ENCODE measurements at places on chromosomes 13 and 19.

GRCh38 chr13:67614579-67614978 lies 384.4 kb upstream of the PCDH9 start:
- no peak for DNase-seq

DNA sequence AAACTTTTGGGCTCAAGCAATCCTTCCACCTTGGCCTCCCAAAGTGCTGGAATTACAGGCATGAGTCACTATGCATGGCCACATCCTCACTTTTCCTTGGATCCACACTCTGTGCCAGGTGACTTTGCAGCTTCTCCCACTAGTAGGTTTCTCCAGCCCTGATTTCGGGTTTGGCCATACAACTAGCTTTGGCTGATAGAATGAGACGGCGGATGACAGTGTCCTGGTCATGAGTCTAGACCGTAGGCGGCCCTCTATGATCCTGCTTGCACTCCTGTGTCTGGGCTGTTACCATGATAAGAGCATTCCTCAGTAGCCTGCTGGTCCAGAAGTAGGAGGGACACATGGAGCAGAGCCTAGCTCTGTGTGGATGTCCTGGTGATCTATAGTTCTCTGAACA lies 112.5 kb upstream of the KL start:
- DNase-seq = no peak

DNA sequence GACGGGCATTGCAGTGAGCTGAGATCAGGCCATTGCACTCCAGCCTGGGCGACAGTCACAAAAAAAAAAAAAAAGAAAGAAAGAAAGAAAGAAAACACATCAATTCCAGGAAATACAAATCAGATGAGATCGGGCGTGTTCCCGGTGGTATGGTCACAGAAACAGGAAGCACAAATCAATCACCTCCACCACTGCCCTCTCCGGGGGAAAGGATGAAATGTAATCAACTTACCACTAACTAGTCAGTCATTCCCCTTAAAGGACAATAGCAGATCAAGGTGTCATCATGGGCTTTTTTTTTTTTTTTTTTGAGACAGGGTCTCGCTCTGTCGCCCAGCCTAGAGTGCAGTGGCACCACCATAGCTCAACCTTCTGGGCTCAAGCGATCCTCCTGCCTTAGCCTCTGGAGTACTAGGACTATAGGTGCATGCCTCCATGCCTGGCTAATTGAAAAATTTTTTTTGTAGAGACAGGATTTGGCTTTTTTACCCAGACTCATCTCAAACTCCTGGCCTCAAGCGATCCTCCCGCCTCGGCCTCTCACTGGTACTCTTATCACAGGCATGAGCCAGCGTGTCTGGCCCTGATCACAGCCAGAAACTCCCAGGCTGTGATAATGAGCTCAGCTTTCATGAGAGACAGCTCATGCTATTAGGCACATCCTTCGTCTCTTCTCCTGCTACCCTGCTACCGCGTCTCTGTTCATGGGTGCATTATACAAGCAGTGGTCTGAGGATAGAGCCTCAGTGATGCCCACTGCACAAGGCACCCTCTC lies 6.8 kb upstream of the DPRX start:
- no peak for DNase-seq

GRCh38 chr13:26786651-26787295 lies 26.2 kb upstream of the GPR12 start:
- no peak for DNase-seq

GRCh38 chr13:69292789-69293425 lies 814.7 kb upstream of the ATXN8OS start:
- DNase-seq = no peak

GRCh38 chr13:43786766-43787517 lies at the start of gene ENOX1:
ENOX1 (minus strand) TSS chr13:43786972.
- DNase-seq = no peak

- DNase-seq = no peak
Observed at GRCh38 chr13:42892760-42893159, 99.3 kb downstream of the EPSTI1 start.

GRCh38 chr13:95005300-95005699 lies 293.0 kb upstream of the SOX21 start:
- DNase-seq = no peak

- no peak for DNase-seq
Observed at GRCh38 chr13:41579881-41580280, 122.5 kb downstream of the RGCC start.

- no peak for DNase-seq
Observed at GRCh38 chr19:10412257-10412977, 7.9 kb upstream of the PDE4A start.

- DNase-seq = no peak
Observed at GRCh38 chr19:18098891-18099622, 1.5 kb downstream of the MAST3 start.

- no peak for DNase-seq
Observed at GRCh38 chr13:111577956-111578605, 257.6 kb downstream of the TEX29 start.

DNA sequence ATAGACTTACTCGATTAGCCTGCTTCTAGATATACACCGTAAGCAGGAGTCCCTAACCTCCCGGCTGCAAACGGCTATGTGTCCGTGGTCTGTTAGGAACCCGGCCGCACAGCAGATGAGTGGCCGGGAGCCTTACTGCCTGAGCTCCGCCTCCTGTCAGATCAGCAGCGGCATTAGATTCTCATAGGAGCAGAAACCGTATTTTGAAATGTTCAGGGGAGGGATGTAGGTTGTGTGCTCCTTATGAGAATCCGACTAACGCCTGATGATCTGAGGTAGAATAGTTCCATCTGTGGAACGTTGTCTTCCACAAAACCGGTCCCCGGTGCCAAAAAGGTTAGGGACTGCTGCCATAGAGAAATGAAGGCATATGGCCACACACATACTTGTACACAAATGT lies 1491.9 kb downstream of the SLITRK5 start:
- no peak for DNase-seq

DNA sequence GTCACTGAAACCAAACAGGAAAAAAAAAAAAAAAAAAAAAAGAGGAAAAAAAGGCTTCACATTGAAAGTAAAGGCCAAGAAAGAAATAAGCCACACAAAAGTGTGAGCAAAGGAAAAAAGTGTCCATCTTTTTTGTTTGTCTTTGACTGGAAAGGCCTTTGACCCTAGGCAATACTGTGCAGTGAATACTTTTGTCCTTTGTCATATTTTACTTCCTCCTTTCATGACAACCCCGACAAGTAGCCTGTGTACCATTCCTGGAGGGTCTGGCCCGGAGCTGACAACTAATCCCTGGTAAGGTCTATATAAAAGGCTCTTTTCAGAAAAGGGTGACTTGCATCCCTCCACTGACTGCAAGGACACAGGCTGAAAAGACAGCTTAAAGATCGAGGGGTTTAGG lies 12.9 kb upstream of the MICU2 start:
- DNase-seq = no peak

DNA sequence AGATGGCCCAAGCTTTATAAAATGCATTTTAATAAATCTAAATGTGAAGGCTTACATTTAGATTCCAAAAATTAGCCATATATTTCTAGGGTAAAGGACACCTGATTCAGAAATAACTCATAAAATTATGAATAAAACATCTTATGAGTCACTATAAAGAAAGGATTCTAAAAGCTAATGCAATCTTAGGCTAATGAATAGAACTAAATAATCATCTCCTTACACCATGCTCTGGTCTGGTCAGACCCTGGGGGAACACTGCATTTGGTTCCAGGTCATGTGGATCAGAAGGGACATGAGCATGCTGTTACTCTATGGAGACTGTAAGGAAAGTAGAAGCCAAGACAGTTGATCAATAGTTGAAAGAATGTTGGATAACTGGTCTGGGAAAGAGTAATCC lies 370.4 kb downstream of the NDFIP2 start:
- DNase-seq = no peak

- DNase-seq = no peak
Observed at GRCh38 chr13:114313061-114313860, 1.0 kb upstream of the CHAMP1 start.

- no peak for DNase-seq
Observed at GRCh38 chr19:45597425-45598111, 4.4 kb downstream of the GPR4 start.

GRCh38 chr19:55447421-55448174 lies 4.5 kb upstream of the SHISA7 start:
- DNase-seq = no peak

- no peak for DNase-seq
Observed at GRCh38 chr19:8004723-8005513, 523 bp downstream of the ELAVL1 start.

DNA sequence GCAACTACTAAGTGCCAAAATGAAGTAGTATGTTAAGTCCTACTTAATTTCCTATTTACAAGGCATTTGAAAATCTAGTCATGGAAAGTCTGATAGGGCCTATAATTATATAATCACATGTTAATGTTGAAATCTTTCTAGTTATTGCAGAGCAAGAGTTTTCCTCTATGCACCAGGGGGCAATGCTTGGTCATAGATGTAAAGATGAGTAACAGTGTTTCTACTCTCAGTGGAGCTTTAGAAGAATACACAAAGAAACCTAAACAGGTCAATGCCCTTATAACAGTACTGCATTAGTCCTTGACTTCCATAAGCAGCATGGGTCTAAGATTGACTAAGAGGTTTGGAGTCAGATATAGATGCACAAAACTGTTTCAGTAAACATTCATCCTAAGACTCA lies 218.7 kb downstream of the KCTD12 start:
- DNase-seq = no peak

DNA sequence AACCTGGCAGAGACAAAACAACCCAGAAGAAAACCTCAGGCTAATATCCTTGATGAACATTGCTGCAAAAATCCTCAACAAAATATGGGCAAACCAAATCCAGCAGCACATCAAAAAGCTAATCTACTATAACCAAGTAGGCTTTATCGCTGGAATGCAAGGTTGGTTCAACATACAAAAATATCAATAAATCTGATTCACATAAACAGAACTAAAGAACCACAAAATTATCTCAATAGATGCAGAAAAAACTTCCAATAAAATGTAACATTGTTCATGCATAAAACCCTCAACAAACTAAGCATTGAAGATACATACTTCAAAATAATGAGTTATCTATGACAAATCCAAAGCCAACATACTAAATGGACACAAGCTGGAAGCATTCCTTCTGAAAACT lies 8.8 kb downstream of the ZNF724 start:
- DNase-seq = no peak

DNA sequence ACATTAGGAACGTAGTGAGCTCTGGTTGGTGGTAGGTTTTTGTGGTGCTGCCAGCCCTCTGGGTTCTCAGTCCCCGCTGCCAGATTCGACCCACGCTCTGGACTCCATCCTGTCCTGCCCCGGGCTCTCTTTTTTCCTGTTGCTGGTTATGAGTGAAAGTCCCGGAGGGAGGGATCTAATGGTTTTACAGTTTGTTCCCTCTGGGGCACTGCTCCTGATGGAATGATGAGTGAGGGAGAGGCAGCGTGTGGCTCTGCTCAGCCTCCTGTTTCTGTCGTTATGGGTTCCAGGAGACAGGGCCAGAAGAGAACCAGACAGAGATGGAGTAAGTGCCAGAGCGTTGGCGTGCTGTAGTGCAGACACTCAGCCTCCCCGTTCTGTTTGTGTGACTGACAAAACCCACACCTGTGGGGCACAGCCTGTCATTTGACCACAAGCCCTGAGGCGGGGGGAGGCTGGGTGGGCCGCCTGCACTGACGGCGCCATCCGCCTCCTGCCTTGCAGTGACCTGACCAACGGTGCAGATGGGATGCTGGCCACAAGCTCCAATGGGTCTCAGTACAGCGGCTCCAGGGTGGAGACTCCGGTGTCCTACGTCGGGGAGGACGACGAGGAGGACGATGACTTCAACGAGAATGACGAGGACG lies 18.3 kb downstream of the ATP4B start:
- no peak for DNase-seq

DNA sequence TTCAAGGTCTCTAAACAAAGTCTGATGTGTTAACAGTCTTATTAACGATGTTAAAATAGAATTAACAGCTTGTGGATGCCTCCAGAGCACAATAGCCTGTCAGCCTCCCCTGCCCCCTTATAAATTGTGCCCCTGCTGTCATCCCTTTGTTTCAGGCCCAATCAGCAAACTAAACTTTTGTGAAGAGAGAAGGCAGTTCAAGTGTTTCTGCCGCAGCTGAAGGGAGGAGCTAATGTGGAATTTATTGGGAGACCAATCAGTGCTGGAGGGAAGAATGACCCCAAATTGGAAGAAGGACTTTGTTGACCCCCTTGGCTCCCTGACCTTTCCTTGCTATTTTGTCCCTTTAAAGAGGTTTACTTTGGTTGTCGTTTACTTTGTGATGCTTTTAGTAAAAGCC lies 160.5 kb downstream of the TM9SF2 start:
- DNase-seq = no peak

GRCh38 chr19:35291259-35291658 lies 702 bp upstream of the MAG start:
- DNase-seq = no peak

DNA sequence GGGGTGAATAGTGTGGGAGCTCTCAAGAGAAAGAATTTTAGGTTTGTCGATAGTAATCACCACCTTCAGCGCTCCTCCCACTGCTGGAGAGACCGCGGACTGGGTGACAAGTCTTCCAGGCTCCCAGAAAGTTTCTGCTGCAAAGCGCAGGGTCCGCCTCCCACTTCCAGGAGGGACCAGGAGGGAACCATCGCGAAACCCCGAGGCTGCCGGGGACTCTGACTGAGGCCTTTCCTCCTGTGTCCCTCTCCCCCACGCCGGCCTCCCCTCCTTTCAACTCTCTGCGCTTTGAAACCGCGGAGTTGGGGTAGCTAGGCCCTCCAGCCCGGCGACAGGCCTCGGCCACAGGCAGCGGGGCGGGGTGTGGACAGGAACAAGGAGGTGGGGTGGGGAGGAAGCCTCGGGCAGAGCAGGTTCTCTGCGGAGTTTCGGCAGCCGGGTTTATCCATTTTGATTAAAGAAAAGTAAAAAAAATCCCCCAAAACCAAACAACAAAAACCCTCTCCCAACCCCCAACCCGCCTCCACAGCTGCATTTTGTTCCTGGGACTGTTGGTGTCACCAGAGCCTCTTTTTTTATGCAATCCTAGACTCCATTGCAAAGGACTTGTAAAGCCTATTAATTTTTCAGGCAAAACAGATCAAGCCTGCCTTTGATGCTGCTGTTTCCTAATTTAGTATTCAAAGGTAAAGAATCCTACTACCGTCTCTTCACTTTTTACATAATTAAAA lies 157.2 kb downstream of the TM9SF2 start:
- DNase-seq = no peak

GRCh38 chr13:106533943-106534638 lies 1.4 kb downstream of the EFNB2 start:
- no peak for DNase-seq

GRCh38 chr13:36088001-36088400 lies 43.2 kb downstream of the DCLK1 start:
- no peak for DNase-seq

Measured in stimulated activated CD8-positive, alpha-beta memory T cell treated with anti-CD3 and anti-CD28 coated beads, Interleukin-7, amount 100 ng/mL, for 1 hour (primary cell).